T-cell (primary cell): ENCODE measurements at places on chromosomes 1 and 21. TPM values are rescaled to one million over a fixed set of nuclear protein-coding genes. Genes with fewer than 3 reads are reported as not detected.

- no peak overlapping the region for H3K27ac ChIP-seq
- H3K4me3 ChIP-seq, result no peak overlapping the region
- H3K36me3 ChIP-seq, result no peaks in the 10 kb centered on the region
These were observed 33.6 kb upstream of the LHX8 start for GRCh38 chr1:75100481-75101092.

GRCh38 chr21:45226540-45227326 is 61.0 kb downstream of the POFUT2 start:
- H3K4me1 ChIP-seq, result peaks cover 52% of the 10 kb centered on the region
- H3K27ac ChIP-seq, result peak overlapping the region; percentile 40
- H3K4me3 ChIP-seq, result no peak overlapping the region
- H3K36me3 ChIP-seq, result peaks cover 12% of the 10 kb centered on the region

- DNase-seq, result peak; percentile 22
- peaks cover 30% of the 10 kb centered on the region for H3K36me3 ChIP-seq
- no peaks in the 10 kb centered on the region for H3K27me3 ChIP-seq
- H3K4me1 ChIP-seq, result peaks cover 37% of the 10 kb centered on the region
These were observed 2.7 kb downstream of the CDC14A start for GRCh38 chr1:100354971-100355394.

- no peak overlapping the region for H3K4me3 ChIP-seq
- H3K36me3 ChIP-seq, result peaks cover 7% of the 10 kb centered on the region
These were observed 28.9 kb upstream of the EDN2 start for GRCh38 chr1:41513383-41513735.

ACTL8 gene
- not detected for total RNA-seq
